ENCODE measurements at places on chromosomes 2 and 18. TPM values are rescaled to one million over a fixed set of nuclear protein-coding genes. Genes with fewer than 3 reads are reported as not detected.

Gene HOXD13
- not detected for total RNA-seq

Gene CACNB4
- total RNA-seq: under 0.01 TPM

Gene CRACDL
- not detected for total RNA-seq

Gene ANKMY1
- 13.7 TPM for total RNA-seq

Gene ZSWIM2
- total RNA-seq: not detected

Gene MC2R
- not detected for total RNA-seq

Gene ICOS
- not detected for total RNA-seq

Gene PASK
- total RNA-seq: 7.2 TPM

Gene FEV
- total RNA-seq: not detected

Gene TMEM178A
- 0.88 TPM for total RNA-seq

Gene BOLL
- not detected for total RNA-seq

Gene FOXI3
- not detected for total RNA-seq

Gene GATA6
- 7.7 TPM for total RNA-seq

Gene CPO
- total RNA-seq: not detected

Gene ZNF396
- 1.8 TPM for total RNA-seq

Gene CAPN13
- total RNA-seq: not detected

Gene TDRD15
- not detected for total RNA-seq

Gene FBXO15
- 1.3 TPM for total RNA-seq

Gene UGT1A5
- total RNA-seq: not detected

Gene VWC2L
- total RNA-seq: not detected

Gene DQX1
- total RNA-seq: not detected

Gene LCT
- total RNA-seq: not detected

Gene LYG1
- total RNA-seq: 0.44 TPM

Gene CRYGD
- not detected for total RNA-seq

Gene TSPYL6
- total RNA-seq: not detected

Gene PJVK
- 1.5 TPM for total RNA-seq

Gene SOX11
- under 0.01 TPM for total RNA-seq
